HS-5 (cell line): ENCODE measurements at places on chromosomes 16 and 17.

DNA sequence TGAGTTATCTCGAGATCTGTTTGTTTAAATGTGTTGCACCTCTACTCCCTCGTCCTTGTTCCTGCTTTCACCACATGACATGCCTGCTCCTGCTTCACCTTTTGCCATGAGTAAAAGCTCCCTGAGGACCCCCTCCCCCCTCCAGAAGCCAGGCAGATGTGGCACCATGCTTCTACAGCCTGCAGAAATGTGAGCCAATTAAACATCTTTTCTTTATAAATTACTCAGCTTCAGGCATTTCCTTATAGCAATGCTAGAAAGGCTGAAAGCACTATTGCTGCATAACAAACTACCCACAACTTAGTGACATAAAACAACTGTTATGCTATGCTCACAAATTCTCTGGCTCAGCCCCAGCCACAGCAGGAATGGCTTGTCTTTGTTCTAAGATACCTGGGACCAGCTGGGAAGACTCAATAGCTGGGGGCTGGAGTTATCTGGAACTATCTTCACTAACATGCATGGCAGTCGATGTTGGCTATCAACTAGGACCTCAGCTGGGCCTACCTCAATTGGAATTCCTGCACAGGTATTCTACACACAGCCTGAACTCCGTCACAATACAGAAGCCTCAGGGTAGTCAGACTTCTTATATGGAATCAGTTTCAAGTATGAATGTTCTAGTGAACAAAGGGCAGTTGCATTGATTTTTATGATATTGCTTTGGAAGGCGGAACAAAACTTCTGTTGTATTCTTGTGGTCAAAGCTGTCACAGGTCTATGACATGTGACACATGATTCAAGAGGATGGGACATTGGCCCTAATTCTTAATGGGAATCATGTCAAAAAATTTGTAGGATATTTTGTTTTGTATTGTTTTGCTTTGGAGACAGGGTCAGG lies 186.0 kb upstream of the PIRT start:
- no peak for DNase-seq

- DNase-seq = no peak
These were observed 419.1 kb downstream of the MAF start for GRCh38 chr16:79181419-79181818.

DNA sequence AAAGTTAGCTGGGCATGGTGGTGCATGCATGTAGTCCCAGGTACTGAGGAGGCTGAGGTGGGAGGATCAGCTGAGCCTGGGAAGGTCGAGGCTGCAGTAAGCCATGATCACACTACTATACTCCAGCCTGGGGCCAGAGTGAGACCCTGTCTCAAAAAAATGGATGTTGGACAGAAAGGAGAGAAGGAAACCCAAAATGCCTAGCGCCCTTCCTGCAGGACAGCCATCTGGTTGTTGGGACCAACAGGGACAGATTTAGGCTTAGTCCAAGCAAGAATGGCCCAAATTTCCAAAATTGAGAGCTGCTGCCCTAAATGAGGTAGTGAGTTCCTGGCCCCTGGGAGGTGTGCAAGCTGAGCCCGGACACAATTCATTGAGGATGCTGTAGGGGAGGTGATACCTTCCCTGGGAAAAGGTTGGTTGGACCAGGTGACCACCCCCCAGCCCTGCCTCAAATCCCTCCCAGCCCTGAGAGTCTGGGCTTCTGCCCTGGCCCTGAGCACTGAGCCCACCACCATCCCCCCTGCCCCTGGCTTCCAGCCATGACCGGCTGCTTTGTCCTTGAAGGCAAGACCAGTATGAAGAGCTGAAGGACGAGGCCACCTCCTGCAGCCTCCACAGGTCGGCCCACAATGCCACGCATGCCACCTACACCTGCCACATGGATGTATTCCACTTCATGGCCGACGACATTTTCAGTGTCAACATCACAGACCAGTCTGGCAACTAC lies 35.1 kb downstream of the IL21R start:
- no peak for DNase-seq

- DNase-seq = no peak
These were observed 1972.6 kb downstream of the TP53TG3F start for GRCh38 chr16:35431829-35432663.

DNA sequence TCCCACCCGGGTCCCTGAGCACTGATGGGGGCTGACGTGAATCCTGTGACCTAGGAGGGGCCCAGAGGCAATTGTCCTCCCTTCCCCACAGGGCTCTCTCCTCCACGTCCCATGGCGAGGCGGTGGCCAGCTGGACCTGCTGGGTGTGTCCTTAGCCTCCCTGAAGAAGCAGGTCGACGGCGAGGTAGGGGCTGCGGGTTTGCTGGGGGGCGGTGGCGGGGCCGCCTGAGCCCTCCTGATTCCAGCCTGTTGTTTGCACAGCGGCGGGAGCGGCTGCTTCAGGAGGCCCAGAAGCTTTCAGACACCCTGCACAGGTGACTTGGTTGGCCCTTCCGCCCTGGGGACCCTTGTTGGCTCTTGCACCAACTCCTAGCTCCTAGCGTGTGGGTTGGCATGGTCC lies 1.7 kb downstream of the CHTF18 start:
- DNase-seq = no peak

DNA sequence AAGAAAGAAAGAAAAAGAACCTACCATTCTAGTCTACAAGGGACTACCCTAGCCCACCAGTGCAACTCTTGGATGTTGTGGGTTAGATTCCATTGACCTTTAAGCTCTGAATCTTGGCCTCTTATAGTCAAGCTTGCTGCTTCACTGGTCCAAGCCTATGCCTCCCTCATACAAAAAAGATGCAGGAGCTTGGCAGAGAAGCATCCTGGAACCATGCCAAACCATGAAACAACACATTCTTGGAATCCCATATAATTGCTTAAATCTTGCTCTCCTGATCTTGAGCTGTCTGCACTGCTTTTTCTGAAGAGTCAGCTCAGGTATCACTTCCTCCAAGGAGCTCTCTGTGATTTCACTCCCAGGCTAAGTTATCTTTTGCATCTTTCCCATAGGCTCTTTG lies 117.9 kb upstream of the GPR139 start:
- no peak for DNase-seq

GRCh38 chr16:57601801-57602478 lies 26.5 kb upstream of the ADGRG1 start:
- no peak for DNase-seq

DNA sequence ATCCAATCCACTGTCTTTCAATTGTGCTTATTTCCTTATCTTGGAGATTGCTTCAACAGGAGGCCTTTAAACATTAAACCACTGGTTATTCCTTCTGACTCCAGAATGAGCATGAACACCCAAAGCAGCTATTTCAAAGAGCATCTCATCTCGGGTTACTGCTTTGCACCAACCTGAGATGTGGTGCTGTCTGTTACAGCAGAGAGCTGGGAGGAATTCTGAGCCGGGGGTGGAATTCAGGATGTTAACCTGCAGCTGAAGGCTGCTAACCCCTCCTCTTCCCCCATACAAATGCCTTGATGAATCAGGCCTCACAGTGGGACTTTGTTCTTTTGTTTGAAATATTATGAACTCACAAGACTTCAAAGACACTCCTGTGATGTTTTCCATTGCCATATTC lies 113.1 kb downstream of the SHISA9 start:
- no peak for DNase-seq

- no peak for DNase-seq
These were observed 5.3 kb upstream of the HIC1 start for GRCh38 chr17:2049333-2050299.

GRCh38 chr16:67781565-67781921 lies 24.8 kb downstream of the RANBP10 start:
- DNase-seq = no peak

DNA sequence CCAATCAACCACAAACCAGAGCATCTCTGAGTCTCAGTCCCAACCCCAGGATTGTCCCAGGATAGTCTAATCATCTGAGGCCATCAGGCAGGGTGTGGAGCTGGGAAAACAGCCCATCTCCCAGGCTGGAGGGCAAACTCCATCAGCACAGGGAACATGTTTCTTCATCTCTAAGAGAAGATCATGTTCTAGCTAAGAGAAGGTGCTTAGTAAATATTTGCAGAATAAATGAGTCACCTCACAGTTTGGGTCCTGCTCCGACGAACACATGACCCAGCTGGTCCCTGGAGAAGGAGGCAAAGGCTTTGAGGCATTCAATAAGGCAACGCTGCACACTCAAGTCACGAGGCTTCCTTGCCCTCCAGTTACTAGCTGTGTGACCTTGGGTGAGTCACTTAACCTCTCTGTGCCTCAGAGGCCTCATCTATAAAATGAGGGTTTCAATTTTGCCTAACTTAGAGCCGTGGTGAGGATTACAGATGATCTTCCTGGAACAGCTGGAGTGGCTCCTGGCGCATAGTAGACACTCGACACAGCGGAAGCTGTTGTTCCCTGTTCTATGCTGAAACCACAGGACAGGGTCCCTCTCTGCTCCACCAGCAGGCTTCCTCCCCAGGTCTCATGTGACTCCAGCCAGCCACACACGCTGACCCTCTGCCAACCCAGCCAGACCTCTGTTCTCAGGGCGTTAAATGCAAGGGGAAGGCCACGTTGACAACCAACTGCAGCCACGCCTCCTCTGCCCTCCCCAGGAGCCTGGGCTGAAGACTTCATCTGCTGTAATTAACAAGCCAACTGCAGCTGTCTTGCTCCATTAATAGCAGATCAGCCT lies 10.3 kb upstream of the RPL38 start:
- no peak for DNase-seq

- no peak for DNase-seq
These were observed 7.1 kb upstream of the IL32 start for GRCh38 chr16:3058139-3059030.

- DNase-seq = no peak
These were observed 58.8 kb upstream of the MSI2 start for GRCh38 chr17:57197466-57198071.

DNA sequence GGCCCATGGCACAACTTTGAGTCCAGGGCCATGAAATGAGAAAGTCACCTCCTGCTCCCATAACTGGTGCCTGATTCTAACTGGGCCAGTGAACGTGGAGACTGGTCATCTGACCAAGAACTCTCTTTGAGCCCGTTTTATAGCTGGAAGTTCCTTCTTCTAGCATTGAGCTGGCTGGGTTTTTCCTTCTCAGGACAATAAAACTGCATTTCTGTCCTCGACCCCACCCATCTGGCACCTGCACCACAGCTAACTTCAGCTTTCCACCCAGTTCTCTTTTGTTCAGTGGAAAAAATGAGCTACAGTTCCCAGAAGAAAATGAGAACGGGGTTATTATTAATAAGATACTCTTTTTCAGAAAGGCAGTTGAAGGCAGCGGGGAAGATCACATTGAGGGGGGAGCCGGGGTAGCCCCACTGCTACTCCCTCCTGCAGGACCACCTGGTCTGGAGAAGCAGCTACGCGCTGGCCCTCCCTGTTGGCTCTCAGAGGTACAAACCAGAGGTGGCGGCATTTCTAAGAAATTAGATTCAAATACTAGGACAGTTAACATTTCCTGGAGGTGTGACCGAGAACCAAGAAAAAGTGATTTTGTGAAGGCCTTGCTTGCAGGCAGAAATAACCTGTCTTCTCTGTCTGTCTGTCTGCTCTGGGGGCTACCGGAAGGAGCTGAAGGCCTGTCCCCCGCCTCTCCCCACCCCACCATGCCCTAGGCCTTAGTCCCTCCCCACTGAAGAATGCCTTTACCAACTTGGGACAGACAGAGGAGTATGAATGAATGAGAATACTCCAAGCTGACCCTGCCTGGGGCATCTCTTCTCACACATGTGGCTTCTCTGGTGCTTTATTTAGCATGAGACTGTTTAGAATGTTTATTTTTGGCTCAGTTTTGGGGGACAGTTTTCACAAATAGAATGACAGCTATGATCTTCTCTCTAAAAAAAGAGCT lies 123.9 kb downstream of the XYLT1 start:
- DNase-seq = no peak

- DNase-seq = peak; percentile 88
These were observed 1.5 kb upstream of the PSMD3 start for GRCh38 chr17:39979016-39979670.

DNA sequence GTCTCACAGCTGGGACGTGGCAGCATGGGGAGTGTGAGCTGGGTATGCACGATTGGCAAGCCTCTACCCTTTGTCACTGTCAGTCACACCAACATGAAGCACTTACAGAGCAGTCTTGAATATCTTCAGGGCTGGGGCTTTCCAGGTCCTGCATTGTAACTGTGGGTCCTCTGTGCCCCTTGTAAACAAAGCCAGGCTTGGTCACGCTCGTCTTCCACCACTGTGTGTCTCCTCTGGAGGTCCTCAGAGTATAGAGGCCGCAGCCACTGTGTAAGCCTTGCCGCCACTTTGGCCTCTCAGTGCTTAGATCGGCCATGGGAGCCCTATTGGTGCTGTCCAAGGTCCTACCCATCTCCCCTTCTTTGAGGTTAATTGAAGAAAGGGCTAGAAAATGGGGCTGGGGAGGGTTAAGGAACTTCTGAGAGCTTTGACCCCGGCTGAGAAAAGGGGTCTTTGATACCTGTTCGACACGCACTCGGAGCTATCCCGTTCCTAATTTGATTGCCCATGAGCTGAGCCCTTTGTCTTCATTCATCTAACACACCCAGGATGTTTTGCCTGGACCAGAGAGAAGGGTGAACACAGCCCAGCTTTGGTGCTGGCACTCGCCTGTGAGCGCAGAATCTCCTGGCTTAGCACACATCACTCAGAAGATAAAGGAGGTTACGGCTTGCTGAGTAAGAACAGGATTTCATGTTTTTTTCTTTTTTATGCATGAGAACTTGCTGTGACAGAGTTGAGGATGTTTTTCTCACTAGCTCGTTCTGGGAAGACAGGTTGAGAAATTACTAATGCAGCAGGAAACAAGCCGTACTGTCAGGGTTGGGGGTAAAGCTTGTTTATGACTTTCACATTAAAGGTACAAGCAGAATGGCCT lies 267.9 kb downstream of the CPPED1 start:
- DNase-seq = no peak

DNA sequence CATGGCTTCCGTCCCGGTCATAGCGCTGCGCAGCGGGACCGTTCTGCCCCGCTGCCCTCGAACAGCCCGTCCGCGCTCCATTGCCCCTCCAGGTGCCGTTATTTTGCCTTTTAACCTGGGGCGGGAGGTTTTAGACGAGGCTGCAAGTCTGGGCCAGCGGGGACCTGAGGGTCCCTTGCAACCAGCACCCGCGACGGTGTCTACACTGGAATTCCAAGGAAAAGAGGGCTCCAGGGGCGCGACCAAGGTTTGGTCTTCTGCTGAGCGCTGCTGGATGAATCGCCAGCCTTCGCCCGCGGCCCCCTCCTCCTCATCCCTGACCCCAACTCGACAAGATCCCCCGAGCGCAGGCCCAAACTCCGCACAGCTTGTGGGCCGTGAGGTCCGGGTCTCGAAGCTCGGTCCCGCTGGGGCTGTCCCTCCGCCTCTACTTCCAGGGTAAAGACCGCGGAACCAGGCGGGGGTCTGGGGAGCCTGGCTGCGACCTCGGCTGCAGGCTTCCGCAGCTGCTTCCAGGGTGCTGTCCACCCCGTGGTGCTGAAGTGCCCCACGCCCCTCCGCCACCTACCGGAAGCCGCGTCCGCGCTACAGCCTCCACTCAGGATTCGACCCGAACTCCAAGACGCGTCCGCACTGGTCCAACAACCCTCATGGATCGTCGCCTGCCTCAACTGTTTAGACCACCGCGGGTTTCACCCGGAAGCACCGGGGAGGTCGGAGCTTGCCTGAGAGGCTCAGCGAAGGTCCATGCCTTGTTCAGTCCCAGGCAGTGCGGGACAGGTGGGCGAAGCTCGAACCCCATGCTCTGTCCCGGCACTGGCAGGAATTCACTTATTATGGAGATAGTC lies 10.1 kb upstream of the CA4 start:
- no peak for DNase-seq
